ENCODE measurements at places on chromosomes 11 and 22. TPM values are rescaled to one million over a fixed set of nuclear protein-coding genes. Genes with fewer than 3 reads are reported as not detected.
A peak's percentile ranks its signal among the peaks of the same experiment; 100 is the strongest.

GRCh38 chr11:70727899-70728620, 329.7 kb downstream of the CTTN start:
- no peak for DNase-seq

DNA sequence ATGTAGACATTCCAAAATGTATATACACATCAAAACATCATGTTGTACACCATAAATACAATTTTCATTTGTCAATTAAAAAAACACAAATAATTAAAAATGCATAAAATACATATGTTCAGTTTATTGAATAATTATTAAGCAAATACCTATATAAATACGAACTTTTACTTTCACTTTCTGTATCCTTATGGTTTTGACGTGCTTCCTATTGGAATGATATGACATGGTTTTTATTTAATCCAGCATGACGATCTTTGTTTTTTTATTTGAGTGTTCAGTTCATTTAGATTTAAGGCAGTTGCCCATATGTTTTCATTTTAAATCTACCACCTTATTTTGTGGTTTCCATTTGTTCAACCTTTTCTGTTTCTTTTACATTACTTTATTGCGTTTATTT, 198.3 kb upstream of the PLET1 start:
- no peak for DNase-seq

GRCh38 chr11:32003335-32003734, 87.5 kb upstream of the RCN1 start:
- no peak for DNase-seq

Gene ARAP1
- total RNA-seq, result 57.4 TPM

DNA sequence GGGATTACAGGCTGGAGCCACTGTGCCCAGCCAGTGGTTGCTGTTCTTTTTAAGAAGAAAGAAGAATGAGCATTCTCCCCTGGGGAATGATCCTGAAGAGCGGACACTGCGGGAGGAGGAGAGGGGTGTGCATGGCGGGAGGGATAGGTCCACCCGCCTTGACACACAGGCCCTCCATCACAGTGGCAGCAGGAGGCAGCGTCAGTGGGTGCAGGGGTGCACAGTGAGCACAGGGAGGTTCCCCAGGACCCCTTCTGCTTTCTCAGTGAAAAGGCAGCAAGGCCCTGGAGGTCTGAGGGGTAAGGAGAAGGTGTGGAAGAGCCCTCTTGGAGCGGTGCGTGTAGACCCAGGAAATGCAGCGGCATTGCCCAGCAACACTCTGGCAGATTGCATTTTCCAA, 28.9 kb upstream of the CBX7 start:
- no peak for DNase-seq

DNA sequence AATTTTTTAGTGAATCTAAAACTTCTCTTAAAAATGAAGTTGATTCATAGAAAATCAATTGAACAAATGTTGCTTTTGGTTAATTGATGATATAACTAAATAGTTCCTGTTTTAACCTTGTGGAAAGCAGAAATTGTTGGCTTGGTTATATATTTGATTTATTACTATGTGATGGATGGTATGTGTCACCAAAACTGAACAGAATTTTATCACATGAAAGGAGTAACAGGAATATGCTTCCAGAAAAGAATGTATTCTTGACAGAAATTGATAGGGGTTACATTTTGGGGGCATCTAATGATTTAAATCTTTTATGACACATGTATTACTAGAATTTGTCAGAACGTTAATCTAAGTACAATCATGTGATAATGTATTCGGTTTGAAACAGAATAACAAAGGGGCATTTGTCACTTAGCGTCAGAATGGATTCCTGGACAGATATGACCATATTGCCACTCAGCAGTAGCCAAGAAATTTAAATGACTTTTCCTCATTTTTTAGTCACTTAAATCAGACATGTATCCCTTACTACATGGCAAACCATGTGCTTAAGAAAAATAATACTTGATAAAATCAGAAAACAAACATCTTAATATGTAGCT, 295.2 kb downstream of the GRM5 start:
- no peak for DNase-seq

GRCh38 chr11:70290361-70291065, 20.0 kb downstream of the PPFIA1 start:
- DNase-seq, result no peak

DNA sequence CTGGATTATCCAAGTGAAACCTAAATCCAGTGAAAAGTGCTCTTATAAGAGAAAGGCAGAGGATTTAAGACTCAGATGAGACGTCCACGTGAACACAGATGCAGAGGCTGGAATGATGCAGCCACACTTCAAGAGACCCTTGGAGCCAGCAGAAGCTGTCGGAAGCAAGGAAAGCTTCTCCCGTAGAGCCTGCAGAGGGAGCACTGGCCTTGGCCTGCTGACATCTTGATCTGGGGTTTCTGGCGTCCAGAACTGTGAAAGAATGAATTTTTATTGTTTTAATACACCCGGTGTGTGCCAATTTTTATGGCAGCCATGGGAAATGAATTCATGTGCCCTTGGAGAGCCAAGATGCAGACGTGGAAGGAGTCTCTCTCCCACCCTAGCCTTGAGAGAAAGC, 407.0 kb upstream of the B3GAT1 start:
- no peak for DNase-seq

DNA sequence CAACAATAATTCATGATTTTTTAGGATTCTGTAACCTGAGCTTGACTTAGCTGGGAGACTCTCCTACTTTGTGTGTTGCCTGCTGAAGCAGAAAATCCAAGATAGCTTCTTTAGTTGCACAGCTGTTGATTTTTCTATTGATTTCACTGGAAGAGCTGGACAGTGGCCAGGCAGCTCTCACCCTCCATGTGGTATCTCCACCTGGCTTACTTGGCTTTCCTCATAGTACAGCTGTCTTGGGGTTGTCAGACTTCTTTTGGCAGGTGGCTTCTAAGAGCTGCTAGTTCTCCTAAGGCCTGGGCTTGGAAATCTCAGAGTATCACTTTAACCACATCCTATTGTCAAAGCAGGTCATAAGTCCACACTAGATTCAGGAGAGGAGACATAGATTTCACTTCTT, 130.8 kb upstream of the SPON1 start:
- no peak for DNase-seq

DNA sequence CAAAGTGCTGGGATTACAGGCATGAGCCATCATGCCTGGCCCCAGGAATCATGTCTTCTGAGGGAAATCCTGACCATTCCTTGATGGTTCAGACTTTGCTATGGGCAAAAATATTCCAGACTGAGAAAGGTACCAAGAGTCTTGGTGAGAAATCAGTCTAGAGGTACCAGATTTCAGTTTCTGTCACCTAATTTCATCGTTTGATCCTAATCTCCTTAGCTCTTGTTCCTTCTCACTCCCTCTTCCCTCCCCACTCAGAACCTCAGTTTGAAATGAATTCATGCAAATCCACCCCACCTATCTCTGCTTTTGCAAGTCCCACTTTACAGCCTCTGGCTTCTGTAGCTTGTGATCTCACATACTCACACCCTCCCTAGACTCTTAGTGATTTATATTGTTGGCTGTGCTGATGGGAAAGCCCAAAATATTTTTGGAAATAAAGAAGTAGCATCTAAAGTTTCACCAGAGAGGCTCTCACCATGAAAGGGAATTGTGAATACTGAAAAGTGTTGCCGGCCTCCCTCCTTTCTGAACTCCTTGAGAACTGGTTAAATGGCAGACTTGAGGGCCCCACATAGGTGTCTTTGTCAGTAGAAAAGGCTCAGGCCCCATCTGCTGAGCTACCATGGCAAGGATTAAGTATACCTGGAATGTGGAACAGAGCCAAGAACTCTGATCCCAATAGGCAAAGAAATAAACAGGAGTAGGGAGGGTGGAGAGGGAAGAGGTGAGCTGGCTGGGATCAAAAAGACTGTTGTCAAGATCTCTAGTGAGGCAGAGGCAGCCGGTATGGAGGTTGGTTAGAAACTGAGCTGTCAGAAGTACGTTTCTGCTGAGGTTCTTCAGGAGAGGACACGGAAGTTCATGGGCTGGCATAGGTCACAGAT, 190.5 kb upstream of the MTMR2 start:
- DNase-seq, result no peak

DNA sequence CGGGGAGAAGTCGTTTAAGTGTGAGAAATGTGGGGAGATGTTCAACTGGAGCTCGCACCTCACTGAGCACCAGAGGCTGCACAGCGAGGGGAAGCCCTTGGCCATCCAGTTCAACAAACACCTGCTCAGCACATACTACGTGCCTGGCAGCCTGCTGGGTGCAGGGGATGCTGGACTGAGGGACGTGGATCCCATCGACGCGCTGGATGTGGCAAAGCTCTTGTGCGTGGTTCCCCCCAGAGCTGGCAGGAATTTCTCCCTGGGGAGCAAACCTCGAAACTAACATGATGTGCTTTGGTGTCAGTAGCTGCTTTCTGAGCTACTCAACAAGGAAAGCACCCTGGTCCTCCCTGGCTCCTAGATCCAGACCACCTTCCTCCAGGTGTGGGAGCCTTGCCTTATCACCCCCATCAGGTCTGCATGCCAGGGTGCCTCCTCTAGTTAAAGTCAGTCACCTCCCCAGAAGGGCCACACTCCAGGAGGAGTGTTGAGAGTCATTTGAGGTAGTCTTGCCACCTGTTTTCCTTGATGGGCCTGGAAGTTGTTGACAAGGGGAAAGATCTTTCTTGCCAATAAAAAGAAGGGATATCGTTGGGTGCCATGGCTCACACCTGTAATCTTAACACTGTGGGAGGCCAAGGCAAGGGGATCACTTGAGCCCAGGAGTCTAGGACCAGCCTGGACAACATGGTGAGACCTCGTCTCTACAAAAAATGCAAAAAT, 12.9 kb downstream of the ZNF74 start:
- no peak for DNase-seq

GRCh38 chr11:10931761-10932670, 74.2 kb upstream of the ZBED5 start:
- no peak for DNase-seq

- no peak for DNase-seq
Observed at GRCh38 chr11:95503047-95503446, 272.0 kb upstream of the SESN3 start.

Gene LRRC32
- 0.54 TPM for total RNA-seq

- no peak for DNase-seq
Observed at GRCh38 chr11:11789735-11790369, 51.9 kb upstream of the USP47 start.

Gene PLAAT5
- not detected for total RNA-seq

- DNase-seq, result no peak
Observed at GRCh38 chr11:42947405-42947804, 364.4 kb upstream of the API5 start.

Gene MFRP
- total RNA-seq, result not detected

DNA sequence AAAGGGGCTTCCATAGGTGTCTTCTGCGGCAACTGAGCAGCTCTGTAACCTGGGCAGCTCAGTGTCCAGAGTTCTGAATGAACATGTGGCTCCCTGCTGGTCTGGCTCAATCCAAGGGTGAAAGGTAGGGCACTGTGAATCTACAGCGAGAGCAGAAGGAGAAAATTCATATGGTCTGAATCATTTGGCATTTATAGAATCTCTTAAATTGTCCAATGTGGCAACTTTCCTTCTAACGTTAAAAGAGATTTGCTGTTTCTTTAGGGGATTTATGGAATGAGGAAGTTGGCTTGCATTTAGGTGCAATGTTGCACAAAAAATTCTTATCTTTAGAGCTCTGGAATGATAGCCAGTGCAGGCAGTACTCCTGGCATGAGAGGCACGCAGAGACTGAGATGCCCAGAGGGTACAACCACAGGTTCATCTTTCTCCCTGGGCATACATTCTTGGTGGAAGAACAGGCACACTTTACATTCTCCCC, 17.0 kb downstream of the ATXN10 start:
- peak; percentile 38 for DNase-seq

DNA sequence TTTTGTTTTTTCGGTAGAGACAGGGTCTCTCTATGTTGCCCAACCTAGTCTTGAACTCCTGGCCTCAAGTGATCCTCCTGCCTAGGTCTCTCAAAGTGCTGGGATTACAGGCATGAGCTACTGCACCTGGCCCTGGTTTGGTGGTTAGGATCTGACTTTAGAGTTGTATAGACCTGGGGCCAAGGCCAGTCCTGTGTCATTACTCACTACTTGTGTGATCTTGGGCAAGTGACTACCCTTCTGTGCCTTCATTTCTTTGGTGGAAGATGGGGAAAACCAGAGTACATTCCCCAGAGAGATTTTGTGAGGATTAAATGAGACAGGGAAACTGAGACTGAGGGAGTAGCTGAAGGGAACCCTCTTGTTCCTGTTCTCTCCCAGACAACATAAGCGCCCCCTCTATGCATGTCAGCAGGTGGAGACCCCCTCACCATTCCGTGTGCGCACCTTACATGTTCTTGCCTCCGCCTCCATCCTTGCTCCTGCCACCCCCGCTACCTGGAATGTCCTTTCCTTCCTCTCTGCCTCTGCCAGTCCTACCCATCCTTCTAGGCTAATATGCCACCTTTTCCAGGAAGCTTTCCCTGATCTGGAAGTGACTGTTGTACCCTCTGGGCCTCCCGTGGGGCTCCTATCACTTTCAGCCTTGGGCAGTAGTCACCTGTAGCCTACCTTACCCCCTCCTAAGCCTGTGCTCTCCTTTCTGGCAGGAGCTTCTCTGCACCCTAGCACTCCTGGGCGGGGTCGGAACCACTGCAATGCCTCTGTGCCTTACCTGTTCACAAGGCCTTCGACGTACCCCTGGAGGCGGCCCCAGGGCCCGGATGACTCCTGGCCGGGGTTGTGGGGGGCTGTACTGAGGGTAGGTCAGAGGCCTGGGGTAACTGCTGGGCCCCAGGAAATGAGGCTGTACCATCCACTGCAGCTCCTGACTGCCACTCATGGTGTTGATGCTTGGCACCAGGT, 3.9 kb downstream of the FOSL1 start:
- DNase-seq, result no peak

- no peak for DNase-seq
Observed at GRCh38 chr22:29917052-29917902, 34.3 kb downstream of the MTMR3 start.

GRCh38 chr11:100918551-100919500, 210.8 kb downstream of the PGR start:
- DNase-seq, result no peak

Gene DDIAS
- 17.1 TPM for total RNA-seq

DNA sequence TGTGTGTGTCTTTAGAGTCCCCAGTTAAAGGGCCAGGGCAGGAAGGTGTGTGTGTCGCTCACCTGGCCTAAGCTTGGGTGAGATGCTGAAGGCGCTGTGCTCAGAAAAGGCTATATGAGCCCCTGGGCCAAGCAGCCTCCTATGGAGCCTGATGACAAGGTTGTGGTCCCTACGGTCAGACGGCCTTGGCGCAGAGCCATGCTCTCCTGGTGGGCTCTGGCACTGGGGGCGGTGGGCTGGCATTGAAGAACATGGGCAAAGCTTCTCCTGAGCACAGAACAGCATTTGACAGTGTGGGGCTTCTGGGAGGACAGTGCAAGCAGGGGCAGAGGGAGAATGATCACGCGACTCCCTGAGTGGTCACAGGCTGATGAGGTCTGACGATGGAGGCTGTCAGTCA, 10.7 kb upstream of the LRRC10B start:
- no peak for DNase-seq

Data from HCT116 (cell line).